ENCODE measurements at places on chromosomes 11 and 22. TPM values are rescaled to one million over a fixed set of nuclear protein-coding genes. Genes with fewer than 3 reads are reported as not detected.

GRCh38 chr11:128837627-128838026 is 29.5 kb downstream of the KCNJ1 start:
- no peak for DNase-seq

TEX54 gene
- not detected for total RNA-seq

PRR5L gene
- 15.9 TPM for total RNA-seq

GRCh38 chr11:14578541-14578956 is 58.4 kb upstream of the PSMA1 start:
- no peak for DNase-seq

DNA sequence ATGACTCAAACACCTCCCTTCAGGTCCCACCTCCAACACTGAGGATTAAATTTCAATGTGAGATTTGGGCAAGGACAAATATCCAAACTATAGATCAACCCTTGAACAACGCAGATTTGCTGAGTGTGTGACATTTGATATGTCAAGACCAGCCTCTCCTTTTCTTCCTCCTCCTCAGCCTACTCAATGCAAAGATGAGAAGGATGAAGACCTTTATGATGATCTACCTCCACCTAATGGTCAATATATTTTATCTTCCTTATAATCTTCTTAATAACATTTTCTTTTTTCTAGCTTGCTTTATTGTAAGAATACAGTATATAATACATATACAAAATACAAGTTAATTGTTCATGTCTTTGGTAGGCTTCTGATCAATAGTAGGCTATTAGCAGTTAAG is 67.5 kb upstream of the MPPED2 start:
- no peak for DNase-seq
